Stimulated activated CD4-positive, alpha-beta T cell treated with anti-CD3 and anti-CD28 coated beads, TNF-alpha, amount 100 ng/mL, for 1 hour (primary cell): ENCODE measurements at places on chromosomes 7 and 10.

DNA sequence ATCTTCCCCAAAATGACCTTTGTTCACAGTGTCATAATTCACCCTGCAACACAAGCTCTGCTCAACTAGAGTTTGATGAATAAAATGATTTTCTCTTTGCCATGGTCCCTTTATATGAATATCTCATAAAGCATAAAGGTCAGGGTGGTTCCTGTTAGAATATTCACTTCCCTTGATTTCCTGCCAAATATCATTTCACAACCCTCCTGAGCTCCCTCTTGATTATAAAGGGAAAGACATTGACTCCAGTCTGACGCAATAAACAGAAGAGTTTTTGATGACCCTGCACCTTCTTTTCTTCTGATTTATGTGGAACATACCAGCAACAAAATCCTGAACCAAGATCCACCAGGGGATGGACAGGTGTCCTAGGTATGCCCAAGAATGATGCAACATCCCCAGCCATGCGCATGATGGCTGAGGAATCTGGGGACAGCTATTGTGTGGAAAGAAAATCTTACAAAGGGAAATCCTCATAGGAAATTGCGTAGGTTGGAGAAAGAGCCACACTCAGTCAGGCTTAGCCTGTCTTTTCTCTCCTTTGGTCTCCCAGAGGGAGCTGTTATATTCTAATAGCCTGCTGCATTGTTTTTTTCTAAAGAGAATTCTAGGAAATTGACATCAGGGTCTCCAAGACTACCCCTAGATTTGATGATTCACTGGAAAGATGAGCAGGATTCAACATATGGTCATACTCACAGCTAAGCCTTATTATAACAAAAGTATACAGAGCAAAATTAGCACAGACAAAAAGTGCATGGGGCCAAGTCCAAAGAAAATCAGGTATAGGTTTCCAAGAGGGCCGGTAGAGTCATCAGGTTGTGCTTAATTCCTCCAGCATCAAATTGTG is 18.8 kb downstream of the IFIT3 start:
- DNase-seq = no peak

GRCh38 chr7:129205987-129206785 is 17.8 kb downstream of the SMO start:
- DNase-seq = no peak

GRCh38 chr7:100220586-100221230 is 959 bp downstream of the PVRIG start:
- DNase-seq = no peak

DNA sequence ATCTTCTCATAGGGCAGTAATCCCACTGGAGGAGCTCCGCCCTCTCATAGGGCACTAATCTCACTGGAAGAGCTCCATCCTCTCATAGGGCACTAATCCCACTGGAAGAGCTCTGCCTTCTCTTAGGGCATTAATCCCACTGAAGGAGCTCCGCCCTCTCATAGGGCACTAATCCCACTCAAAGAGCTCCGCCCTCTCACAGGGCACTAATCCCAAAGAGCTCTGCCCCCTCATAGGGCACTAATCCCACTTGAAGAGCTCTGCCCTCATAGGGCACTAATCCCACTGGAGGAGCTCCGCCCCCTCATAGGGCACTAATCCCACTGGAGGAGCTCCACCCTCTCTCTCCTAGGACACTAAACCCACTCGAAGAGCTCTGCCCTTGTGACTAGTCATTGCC is 3.4 kb upstream of the FUOM start:
- no peak for DNase-seq

DNA sequence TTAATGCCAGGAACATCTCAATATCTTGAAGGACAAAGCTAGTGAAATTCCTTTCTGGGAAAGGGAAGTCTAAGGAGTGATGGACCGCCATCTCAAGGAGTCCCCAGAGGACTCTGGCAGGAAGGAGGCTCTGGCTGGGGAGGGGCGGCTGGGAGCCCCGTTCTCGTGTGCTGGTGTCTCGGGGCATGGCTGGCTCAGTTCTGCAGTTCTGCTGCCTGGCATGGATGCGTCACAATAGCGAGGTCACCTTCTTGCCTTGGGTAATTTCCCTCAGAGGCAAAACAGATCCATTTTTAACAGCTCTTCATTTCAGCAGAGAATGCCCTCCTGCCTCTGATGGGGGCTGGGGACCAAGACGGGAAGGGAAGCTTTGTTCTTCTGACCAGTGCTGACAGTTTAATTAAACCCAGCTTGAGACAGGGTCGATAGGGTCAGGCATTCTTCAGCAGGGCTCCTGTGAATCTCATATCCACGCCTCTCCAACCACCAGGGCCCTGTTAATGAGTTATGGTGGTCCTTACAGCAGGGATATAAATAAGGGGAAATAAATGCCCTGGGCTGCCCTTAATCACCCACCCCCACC is 35.7 kb downstream of the SLIT1 start:
- DNase-seq = no peak

DNA sequence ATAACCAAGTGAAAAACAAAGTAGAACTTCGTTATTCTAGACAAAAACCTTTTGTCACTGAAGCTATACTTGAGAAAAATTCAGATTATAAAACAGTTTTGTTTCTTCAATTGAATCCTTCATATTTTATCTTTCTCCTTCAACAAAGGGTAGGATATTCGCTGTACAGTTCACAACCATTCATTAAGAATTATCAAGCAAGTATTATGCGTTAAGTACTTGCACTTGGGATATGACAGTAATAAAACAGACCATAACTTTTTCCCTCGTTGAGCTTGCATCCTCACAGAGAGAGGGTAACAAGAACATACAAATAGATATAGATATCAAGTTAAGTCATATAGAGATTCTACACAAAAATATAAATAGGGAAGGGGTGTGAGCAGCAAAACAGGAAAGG is 61.2 kb upstream of the MEOX2 start:
- DNase-seq = no peak

GRCh38 chr7:120441850-120442249 is 168.9 kb downstream of the KCND2 start:
- DNase-seq = no peak

GRCh38 chr7:80821771-80822319 is 97.0 kb downstream of the SEMA3C start:
- DNase-seq = no peak

- DNase-seq = no peak
These were observed 25.9 kb downstream of the ABRAXAS2 start for GRCh38 chr10:124827474-124827873.

DNA sequence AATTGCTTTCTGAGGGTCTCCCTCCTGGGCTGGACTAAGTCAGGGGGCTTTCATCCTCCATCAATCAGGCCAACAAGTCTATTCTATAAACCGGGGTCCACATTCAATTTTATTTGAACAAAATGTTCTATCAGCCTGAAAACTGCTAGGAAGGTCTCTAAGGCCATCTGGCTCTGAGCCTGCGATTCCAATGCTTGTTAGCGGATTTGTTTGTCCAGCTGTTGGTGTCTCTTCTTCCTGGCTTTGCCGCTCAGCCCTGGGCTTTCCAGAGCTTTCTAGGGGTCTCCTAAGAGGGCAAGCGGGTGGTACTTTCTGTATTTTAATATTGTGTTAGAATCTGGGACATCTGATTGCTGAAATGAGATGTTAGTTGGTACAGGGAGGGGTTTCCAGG is 136.7 kb downstream of the VIPR2 start:
- no peak for DNase-seq

GRCh38 chr10:120586471-120586872 is 129.4 kb downstream of the PLPP4 start:
- DNase-seq = no peak

DNA sequence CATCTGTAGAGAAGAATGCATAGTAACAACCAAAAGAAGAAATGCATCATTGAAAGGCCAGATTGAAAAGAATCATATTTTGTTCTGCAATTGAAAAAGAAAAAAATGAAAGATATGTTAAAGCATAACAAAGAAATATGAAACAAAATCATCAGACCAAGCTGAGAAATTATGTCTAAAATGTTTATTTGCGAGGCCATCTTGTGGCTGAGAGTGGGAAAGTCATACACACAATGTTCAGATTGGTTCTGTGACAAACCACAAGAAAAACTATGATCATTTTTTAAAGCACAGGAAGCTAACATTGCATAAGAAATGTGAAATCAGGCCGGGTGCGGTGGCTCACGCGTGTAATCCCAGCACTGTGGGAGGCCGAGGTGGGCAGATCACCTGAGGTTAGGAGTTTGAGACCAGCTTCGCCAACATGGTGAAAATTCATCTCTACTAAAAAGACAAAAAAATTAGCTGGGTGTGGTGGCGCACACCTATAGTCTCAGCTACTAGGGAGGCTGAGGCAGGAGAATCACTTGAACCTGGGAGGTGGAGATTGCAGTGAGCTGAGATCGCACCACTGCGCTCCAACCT is 36.6 kb downstream of the ABCB5 start:
- no peak for DNase-seq

- no peak for DNase-seq
These were observed 612.1 kb upstream of the FZD8 start for GRCh38 chr10:36254199-36254598.

DNA sequence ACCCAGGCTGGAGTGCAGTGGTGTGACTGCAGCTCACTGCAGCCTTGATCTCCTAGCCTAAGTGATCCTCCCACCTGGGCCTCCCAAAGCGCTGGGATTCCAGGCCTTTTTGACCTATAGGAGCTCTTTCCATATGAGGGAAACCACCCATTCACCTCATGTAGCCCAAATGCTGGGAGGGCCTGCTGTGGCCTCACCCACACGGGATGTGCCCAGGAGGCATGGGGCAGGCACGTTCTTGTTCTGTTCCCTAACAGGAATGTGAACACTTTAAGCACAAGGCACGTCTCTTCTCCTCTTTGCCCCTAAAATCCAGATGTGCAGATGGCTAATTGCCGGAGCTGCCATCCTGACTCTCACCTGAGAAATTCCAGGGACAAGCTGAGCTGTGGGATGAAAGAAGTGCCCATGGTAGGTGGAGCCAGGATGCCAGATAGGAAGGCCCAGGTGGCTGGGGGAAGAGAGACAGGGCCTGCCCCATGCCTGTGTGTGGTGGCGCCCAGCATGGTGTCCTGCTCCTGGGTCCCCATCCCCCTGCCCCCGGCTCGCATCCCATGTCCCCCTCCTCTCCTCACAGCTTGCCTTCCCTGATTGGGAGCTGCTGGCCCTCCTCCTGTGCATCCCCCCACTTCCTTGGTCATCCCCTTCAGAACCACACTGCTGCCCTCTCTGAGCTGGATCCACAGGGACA is 17.3 kb downstream of the CAMK2B start:
- DNase-seq = no peak

GRCh38 chr10:125141860-125142484 is 18.4 kb downstream of the CTBP2 start:
- DNase-seq = no peak

DNA sequence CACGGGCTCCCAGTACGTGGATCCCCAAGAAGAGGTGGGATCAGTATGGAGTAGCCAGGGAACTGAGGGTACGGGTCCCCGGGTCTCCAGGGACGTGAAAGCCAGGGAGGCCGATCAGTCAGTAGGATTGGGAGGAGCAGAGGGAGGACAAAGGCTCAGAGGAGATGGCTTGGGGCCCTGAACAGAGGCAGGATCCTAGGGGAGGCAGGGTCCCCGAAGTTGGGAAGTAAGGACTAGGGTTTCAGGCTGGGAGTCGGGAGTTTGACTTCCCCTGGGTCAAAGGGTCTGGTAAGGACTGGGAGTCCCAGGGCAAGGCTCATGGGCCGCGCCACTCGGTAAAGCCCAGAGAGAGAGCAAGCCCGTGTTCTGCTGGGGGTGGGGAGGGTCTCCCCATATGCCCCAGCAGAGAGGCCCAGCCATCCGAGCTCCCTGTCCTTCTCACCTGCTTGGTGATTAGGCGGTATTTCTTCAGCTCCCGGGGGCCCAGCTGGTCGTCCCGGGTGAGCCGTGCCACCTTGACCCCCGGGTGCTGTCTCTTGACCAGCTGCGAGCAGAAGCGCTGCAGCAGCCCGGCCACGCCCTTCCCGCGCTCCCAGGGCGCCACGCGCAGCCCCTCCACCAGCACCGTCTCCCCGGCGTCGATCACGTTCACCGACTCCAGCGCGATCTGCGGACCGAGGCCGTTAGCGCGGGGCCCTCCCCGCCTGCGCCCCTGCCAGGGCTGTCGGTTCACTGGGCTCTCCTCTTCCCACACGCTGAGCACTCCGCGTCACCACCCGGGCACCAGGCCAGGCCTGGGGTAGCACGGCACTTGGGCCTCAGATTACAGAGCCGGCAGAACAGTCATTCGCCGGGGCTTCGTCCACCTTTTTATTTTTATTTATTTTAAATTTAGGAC is 7.0 kb downstream of the NAT16 start:
- DNase-seq = no peak

DNA sequence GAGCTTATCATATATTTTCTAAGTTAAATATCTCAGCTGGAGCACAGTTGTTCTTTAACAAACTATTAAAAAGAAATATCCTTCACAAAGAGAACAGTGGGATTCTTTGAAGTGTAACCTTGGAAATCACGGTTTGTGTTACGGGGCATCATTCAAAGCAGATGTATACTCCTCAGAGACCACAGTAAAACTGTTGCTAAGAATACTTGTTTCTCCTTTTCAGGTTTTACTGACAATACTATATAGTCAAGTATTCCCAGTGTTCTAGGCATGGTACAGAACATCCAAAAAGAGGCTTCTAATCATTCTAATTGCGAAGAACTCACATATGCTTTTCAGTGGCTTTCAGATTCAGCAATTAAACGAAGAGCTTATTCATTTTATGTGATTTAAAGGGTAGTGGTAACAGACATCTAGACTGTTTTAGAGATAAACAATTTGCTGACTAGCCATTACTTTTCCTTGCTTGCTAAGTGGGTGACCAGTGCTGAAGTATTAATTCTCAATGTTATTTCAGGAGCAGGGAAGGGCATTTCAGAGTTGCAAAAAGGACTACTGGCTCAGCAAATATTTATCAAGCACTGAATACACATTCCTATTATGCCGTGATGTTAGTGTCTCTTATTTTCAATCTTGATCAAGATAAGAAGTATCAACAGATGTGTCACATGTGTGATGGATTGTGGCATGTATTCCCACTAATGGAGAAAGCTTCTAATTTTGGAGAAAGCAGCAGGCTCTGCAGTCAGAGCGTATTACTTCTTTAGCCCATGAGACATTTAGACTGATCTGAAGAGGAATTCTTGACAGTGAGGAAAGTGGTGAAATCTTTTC is 236.8 kb downstream of the RNLS start:
- no peak for DNase-seq

GRCh38 chr7:28064437-28064836 is 116.2 kb downstream of the JAZF1 start:
- DNase-seq = no peak

DNA sequence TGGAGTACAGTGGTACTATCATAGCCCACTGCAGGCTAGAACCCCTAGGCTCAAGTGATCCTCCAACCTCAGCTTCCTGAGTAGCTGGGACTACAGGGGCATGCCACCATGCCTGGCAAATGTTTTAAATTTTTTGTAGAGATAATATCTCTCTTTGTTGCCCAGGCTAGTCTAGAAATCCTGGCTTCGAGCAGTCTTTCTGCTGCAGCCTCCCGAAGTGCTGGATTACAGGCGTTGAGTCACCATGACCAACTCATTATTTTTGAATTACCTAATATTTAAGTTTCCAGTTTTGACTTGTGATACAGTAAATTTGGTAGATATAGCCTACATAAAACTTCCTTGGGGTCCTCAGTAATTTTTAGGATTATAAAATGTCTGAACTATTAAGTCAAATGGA is 74.1 kb downstream of the RUNDC3B start:
- no peak for DNase-seq
